Epithelial cell of esophagus (primary cell): ENCODE measurements at places on chromosomes 11 and 22.

- peak; percentile 62 for DNase-seq
Measured at GRCh38 chr22:24775769-24776492, 1.4 kb upstream of the PIWIL3 start.

- DNase-seq, result peak; percentile 56
Measured at GRCh38 chr11:63768237-63769041, at the start of gene ZFTA. Gene ZFTA (minus strand): TSS chr11:63768775. CDS start chr11:63768622, 153 bp downstream.

- no peak for DNase-seq
Measured at GRCh38 chr11:69364921-69365320, 71.0 kb downstream of the MYEOV start.

- no peak for DNase-seq
Measured at GRCh38 chr11:69141742-69142141, 14.0 kb upstream of the SMIM38 start.

GRCh38 chr11:113643006-113643585 lies 63.0 kb downstream of the TMPRSS5 start:
- no peak for DNase-seq

GRCh38 chr22:25759825-25760231 lies 17.8 kb downstream of the MYO18B start:
- DNase-seq, result peak; percentile 96

DNA sequence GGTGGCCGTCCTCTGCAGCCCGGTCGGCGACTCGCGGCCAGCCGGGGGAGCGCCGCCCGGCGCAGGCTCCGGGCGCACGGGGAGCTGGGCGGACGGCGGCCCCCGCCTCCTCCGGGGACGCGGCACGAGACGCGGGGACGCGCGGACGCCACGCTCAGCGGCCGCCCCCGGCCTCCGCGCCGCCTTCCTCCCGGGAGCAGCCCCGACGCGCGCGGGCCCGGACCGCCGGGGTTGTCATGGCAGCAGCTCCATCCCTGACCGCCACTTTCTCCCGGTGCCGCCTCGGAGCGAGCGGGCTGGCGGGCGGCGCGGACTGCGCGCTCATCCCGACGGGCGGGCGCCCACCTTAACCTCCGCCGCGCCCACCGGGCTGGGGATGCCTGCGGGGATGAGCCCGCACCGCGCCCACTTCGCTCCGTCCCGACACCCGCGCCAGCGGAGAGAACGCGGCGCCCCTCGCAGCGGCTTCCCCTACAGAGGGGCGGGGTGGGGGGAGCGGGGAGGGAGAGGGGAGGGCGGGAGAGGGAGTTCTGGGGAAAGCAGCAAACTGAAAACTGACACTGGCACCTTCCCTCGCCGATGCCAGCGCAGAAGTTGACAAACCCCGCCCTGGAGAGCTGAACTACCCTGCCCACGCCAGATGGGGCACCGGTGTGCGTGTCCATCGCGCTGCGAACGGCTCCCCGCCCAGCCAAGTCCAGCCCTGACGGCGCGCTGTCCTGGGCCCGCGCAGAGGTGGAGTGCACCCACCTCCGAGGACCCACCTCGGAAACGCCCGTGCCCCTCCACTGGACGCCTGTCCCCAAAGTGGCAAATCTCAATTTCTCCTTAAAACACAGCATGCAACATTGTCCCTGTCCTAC lies 588.4 kb downstream of the OPCML start:
- DNase-seq, result no peak

DNA sequence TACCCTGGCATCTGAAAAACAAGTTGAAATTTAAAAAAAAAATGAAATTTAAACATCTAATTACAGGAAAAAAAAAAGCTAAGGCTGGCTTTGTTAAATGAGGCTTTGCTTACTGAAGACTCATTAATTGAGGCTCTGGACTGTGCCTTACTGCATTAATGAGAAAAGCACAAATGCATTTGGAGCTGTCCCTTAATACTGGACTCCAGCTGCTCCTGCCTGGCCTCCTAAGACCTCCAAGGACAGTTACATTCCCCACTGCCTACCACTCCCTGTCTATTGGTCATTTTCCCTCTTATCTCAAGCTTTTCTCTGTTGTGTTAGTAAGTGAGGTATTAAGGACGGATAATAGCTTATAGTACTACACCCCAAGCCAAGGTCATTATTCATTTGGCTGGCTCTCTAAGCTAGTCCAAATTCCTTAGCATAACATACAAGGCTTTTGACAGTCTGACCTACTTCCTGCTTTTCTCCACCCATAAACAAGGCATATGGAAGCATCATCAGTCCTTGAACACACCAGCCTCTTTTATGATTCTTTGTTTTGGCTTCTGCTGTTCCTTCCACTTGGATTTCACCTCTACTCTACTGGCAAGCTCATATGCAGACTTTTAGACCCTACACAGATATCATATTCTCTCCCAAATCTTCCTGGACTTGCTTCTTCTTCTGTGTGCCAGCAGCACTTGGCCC lies 62.5 kb downstream of the USP35 start:
- DNase-seq, result no peak
